Mucosa of descending colon (tissue), 3 donors: ENCODE measurements at places on chromosomes 11 and 22.
A peak's percentile ranks its signal among the peaks of the same experiment; 100 is the strongest.

DNA sequence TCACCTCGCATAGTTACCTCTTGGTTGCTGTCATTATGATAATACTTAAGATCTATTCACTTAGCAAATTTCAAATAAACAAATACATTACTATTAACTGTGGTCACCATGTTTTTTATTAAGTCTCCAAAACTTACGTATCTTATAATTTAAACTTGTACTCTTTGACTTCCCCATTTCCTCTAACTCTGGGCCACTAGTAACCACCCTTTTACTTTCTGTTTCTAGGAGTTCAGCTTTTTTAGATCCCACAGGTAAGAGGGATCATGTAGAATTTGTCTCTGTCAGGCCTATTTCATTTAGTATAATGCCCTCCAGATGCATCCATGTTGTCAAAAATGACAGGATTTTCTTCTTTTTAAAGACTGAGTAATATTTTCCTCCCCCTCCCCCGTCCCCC, 212.4 kb upstream of the C11orf87 start:
- DNase-seq, result no peak

DNA sequence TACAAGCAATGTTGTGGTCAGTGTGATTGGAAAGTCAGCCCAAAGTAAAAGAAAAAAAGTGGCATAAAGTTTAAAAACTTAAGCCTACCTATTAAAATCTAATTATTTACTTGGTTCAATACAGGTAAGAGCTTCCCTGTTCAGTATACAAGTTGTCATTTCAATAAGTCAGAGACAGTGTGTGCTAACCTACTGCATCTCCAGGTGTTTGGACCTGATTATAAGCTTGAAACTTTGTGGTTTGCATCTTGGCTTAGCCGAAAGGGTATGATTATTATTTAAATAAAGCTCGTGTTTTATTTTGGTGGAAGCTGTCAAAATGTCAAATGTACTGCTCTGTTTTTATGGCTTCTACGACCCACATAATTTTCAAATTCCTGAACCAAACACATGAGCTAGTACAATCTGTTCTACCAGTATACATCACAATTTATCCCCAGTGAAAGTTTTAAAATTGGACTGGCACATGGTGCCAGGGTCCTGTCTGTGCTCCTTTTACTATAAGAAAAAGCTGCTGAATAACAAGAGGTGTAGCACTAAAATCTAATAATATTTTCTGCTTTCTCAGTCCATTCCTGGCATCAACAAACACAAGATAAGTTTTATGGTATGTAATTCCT, 103.9 kb upstream of the ANO3 start:
- no peak for DNase-seq

DNA sequence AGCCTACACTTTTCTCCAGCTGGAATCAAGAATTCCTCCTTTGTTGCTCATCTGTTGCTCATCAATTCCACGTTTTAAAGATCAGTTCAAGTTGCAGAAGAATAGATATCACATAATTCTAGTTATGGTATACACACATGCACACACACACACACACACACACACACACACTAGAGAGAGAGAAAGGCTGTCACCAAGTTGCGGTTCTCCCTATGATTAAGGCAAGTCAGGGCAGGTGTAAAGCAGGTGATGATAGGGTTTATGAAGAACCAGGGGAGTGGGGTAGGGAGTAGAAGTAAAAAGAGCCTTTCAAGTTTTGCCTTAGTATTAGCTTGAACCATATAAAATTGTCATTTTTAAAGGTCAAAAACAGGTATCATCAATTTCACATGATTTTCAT, 31.7 kb upstream of the TMPRSS4 start:
- DNase-seq, result no peak

DNA sequence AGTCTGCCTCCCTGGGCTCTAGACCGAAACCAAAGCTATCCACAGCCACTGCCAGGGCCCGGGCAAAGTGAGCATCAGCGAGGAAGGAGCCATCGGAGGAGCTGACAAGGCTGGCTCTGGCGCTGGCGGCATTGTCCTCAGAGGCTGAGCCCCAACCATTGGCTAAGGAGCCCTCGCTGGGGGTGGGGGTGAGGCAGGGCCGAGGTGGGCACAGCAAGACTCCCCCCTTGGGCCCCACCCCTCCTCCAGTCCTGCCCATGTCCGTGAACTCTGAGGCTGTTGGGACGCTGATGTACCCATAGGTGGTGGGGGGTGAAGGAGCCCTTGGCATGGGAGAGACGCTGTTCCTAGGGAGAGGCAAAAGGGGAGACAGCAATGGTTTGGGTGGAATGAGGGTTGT, 11.2 kb downstream of the ROBO4 start:
- DNase-seq, result no peak

GRCh38 chr11:134510233-134511040, 98.4 kb upstream of the B3GAT1 start:
- DNase-seq, result no peak

DNA sequence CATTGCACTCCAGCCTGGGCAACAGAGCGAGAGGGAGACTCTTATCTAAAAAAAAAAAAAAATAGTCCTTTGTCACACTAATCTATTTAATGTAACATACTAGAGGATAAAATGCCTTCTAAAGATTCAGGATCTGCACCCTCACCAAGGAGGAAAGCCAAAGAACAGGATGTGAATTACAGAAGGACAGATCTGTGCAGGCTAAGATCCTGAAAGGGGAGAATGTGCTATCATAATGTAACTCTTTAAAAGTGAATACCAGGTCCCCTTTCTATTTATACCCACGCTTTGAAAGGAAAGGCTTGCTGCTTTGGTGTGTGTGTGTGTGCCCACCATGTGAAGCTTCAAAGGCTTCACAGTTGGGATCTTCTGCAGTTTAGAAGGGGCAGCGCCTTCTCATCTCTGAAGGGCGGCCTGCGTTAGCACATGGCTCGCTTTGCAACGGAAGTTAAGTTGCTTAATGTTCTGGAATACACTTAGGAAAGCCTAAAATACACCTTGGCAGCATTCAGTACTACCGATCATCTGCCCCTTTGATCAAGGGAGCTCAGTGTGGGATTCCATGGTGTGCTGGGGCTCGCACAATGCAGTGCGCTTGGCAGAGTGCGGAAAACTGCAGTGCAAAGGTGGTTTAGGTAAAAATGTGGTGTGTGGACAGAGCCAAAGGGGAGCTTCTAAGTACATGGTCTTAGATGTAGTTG, 6.8 kb downstream of the CECR2 start:
- no peak for DNase-seq

- no peak for DNase-seq
These were observed 5.4 kb downstream of the GRK2 start for GRCh38 chr11:67271541-67272284.

DNA sequence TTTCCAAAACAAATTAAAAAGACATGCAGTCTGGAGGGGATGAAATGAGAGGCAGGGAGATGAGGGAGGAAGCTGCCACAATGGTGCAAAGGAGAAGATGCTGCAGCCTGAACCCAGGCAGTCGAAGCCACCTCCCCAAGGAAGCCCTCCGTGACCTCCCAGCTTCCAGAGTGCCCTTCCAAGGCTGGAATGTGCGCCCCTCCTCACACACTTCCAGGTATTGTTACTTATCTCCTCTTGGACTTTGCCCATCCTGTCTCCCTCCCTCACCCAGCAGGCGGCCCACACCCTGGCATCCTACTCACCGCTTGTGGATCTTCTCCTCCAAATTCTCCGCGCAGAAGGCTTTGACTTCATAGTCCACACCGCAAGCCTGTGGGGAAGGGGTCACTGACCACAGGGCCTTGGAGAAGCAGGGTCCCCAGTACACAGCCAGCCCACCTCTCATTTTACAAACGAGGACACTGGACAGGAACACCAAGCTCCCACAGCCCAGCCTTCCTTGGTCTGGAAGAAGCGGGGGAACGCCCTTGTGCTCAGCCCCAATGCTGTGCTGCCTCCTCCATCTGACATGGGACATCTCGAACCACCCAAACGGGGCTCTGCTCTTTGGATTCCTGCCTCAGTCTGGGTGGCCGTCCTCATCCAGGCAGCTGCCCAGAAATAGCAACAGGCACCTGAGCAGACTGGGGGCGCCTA, 40.3 kb downstream of the TPBGL start:
- peak; percentile 33 for DNase-seq

DNA sequence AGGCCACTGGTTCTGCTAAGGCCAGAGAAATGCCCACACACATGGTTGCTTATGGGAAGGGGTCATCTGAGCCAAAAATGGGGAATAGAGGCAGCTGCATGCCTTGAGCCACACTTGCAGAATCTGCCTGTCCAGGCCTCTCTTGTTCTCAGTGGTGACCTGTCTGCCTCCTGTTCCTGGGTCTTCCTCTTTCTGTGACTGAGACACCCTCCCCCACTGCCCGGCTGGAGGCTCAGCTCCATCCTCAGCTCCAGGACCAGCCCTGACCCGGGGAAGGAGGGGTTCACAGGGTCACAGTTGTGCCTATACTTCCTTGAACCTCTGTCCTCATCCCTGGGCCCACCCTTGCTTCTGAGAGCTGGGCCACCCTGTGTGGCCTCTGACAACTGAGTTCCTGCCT, 52.3 kb downstream of the CSF2RB start:
- no peak for DNase-seq

GRCh38 chr11:85086504-85087284, 540.5 kb downstream of the DLG2 start:
- DNase-seq, result no peak

DNA sequence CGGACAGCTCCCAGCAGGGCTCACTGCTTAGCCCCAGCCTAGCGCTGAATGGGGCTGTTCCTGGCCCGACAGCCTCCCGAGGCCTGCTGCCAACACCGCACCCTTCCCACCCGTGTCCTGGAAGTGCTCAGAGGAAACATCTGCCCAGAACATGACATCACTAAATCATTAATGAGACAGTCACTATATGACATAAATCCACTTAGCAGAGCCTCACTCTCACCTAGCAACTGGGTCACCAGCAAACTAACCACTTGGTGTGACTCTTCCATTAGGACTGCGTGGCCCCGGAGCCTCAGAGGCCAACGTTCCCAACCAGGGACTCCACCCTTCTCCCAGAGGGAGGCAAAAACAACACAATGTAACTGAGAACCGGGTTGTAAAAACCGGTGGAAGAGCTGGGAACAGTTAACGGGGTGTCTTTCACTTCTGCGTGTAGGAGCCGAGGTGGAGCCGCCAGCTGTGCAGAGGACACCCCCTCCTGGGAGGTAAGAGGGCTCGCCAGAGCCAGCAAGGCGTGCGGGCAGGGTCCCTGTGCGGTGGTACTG, 21.4 kb upstream of the PACSIN2 start:
- DNase-seq, result no peak

- DNase-seq, result no peak
These were observed 145.5 kb downstream of the ST3GAL4 start for GRCh38 chr11:126500981-126501380.

DNA sequence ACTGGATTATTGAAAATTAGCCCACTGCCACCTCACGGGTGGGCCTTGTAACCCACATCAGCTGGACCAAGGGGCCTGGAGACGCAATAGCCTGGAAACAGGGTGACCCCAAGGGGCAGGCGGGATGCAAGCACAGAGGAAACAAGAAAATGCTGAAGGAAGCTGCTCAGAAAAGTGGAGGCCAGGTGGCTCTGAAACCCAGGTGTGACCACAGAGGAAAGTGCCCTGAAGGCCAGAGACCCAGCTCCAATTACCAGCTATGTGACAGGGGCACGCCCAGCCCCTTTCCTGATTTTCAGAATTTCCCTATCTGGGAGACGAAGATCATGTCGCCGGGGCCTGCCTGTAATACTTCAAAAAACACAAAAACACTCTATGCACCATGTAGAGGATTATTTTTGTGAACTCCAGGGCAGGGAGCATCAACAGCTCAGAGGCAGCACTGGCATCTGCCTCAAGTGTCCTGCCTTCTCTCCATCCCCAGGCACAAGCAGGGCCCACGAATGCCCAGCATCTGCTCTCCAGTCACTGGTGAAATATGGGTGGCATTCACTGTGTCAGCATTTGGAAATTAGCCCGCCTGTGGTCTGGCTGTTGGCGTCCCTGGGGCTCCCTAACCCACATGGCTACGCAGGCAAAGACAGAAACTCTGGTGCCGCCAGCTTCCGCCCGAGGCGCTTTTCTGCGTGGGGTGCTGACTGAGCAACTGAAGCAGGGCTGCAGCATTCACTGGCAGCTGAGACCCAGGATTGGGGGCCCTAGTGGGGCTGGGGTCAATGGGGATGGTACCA, 6.3 kb downstream of the KCNJ1 start:
- DNase-seq, result no peak

DNA sequence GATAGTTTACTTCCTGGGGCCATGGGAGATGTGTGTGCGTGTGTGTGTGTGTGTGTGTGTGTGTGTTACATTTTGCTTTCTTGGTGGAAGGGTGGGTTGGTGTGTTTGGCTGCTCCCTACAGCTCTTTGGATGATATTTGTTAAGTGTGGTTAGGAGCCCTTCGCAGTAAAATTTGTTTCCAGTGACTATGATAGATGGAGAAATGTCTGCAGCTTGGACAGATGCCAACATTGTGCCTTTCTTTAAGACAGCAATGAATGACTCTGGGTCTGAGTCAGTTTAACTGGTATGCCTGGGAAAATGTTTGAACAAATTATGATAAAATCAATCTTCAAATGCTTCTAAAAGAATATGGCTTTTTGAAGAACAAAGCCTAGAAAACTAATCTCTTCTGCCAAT, 102.7 kb upstream of the TRPC6 start:
- no peak for DNase-seq

DNA sequence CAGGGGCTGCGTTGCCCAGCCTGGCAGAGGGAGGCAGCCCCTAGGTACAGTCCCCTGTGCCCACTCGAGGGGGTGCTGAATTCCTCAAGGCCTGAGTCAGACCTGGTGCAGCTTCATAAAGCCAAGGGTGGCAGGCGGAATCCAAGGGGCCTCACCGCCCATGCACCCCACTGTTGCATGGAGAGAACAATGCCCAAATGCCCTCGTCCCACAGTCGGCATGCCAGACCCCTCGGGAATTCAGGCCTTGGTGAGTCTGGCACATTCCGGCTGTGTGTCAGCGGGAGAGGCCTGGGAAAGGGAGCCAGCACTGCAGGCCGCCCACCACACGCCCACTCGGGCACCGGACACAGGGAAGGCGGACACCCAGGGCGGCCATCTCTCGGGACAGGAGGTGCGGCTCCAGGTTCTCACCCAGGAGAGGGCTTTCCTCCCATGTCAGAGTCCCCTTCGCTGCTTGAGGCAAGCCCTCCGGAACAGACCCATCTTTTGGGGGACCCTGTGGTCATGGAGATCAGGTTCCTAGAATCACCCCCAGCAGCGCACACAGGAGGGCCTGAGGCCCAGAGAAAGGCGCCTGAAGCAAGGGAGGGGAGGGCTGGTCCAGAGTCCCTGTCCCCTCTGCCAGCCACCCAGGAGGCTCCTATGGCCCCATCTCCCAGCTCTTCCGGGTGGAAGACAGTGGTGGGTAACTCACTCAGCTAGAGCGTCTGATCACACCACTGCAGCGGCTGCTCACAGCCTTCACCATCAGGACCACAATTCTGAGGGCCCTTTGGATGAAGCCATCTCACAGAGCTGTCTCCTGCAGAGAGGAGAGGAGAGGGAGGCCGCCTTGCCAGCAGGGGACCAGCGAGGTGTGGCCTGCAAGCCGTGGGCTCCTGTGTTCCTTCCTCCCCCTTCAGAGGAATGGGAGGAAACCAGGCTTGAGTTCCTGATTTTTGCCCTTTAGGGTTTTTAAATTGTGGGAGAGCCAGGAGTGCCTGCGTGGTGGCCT, 31.6 kb upstream of the KCNQ1OT1 start:
- no peak for DNase-seq

DNA sequence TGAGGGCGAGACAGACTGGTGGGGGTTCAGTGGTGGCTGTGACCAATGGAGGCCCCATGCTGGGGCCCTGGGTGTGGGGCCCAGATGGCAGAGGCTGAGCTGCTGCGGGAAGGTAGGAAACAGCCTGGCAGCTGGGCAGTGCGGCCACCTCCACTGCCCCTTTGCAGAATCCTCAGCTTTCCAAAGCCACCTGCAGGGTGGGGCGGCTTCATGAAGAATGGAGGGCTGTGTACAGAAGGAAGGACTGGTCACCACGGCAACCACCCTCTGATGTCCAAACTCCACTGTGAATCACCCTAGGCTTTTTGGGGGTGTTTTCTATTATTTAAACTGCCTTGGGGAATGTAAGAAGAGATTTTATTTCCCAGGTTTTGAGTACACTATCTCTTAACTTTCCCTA, 166.3 kb upstream of the NAV2 start:
- no peak for DNase-seq
